ENCODE measurements at places on chromosomes 1 and 21.
A peak's percentile ranks its signal among the peaks of the same experiment; 100 is the strongest.

GRCh38 chr1:29550119-29550841 lies 314.0 kb downstream of the PTPRU start:
- no peak for DNase-seq

GRCh38 chr1:94993931-94994645 lies 67.2 kb upstream of the CNN3 start:
- no peak for DNase-seq

- DNase-seq: no peak
These were observed 18.2 kb upstream of the PTGFRN start for GRCh38 chr1:116891396-116892079.

GRCh38 chr1:210373878-210374599 lies 45.3 kb downstream of the HHAT start:
- DNase-seq: peak; percentile 30

- DNase-seq: no peak
These were observed 159.1 kb downstream of the BRINP2 start for GRCh38 chr1:177329871-177330270.

DNA sequence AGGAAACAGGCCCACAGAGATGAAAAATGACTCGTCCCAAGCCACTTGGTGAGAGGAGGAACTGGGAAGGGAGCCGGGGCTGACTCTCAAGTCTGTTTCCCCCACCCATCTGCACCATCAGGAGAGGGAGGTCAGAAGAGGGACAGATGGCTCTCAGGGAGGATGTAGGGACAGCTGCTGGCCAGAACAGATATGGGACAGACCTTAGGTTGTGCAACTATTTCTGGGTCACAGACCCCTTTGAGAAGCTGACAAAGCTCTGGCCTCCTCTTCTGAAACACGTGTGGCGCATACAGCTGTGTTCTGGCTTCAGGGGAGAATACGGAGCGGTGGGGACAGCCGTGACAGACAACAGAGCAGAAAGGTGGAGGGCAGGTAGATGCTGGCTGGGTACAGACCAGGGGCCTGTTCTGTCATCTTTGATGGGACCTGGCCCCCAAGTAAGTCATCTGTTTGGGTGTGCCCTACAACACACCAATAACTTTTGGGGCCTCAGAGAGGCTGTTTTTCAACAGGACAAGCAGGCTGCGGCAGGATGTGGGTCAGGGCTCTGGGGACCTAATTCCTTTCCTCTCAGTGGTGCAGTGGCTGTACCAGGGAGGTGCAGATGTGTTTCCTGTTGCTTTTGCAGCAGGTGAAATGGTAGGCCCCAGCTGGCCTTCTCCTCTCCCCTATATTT lies 7.3 kb downstream of the SH3BGRL3 start:
- peak; percentile 75 for DNase-seq

DNA sequence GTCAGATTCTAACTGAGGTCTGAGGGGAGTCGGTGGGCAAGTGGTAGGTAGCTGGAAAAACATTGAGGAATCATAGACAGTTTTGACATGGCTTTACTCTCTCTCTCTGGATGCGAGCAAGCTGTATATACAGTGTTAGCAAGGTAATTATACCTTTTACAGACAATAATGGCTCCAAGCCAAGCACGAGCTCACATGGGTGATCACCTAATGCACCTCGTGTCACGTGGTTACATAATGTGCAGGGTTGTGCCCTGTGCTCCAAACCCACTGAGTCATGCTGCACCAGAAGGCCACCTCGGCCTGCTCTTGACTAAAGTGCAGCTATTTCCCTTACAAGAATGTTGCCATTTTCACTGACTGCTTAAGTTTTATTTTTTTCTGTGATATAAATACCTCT lies 7.6 kb upstream of the CLCA2 start:
- DNase-seq: no peak

DNA sequence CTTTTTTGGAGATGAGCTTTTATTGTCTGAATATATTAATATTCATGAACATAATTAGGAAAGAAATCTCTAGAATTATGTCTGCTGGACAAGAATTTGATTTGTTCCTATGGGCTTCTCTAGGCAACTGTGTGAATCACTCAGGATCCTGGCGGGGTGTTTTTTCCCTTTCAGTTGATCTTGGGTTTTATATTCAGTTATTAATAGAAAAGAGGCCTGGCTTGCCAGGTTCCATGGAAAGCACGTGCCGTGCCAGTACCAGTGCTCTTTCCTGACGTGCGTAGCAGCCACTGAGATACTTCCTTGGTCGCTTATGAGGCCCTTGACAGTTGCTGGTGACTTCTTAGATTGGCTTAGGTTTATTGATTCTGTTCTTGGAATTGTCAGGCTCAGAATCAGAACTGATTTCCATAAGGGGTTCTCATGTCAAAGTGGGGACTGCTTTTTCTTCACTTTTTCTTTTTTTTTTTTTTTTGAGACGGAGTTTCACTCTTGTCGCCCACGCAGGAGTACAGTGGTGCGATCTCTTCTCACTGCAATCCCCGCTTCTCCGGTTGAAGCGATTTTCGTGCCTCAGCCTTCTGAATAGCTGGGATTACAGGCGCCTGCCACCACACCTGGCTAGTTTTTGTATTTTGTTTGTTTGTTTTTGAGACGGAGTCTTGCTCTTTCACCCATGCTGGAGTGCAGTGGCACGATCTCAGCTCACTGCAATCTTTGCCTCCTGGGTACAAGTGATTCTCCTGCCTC lies 48.7 kb upstream of the KIF1B start:
- no peak for DNase-seq
